RWPE2 (cell line): ENCODE measurements at places on chromosomes 4 and X.

GRCh38 chr4:30726090-30726675 lies 6.0 kb downstream of the PCDH7 start:
- no peak for DNase-seq

- DNase-seq = no peak
Measured at GRCh38 chr4:6426571-6427438, 45.6 kb downstream of the PPP2R2C start.

GRCh38 chr4:21198683-21199082 lies 498.4 kb downstream of the PACRGL start:
- no peak for DNase-seq

DNA sequence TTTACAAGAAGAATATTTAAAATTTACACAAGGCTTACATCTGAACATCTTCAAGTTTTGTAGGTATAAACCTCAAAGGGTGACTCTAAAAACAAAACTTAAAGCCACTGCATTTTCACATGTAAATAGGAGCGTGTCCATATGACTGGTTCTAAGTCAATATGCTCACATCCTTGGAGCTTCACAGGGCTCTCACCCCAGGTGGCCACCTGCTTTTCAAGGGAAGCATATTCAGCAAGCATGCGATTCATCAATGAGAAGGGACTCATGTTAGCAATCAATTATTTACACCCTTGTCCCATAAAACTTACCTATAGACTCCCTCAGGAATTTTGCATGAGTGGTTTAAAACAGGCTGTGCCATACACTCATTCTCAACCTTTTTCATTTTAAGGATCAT lies 17.8 kb upstream of the KLHL34 start:
- no peak for DNase-seq
